ENCODE measurements at places on chromosomes 2 and 18. TPM values are rescaled to one million over a fixed set of nuclear protein-coding genes. Genes with fewer than 3 reads are reported as not detected.
A peak's percentile ranks its signal among the peaks of the same experiment; 100 is the strongest.

GRCh38 chr2:70085711-70086277 lies 1.5 kb upstream of the PCBP1 start:
- peak; percentile 38 for DNase-seq

DNA sequence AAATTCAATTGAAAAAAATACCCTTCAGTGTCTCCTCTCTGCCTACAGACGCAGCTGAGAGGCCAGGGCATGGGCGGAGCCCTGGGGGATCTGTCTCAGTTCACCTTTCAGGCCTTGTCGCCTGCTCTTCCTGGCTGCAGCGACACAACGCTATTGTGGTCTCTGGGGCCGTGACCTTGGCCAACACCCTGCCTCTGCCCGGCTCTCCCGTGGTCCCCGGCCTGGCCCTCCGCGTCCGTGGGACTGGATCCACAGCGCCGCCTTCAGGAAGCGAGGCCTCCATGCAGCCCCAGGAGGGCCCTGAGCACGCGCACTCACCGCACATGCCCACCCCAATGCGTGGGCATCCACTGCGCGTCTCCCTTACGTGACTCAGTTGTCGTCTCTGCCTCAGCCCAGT lies 81.1 kb downstream of the MRPS9 start:
- peak; percentile 15 for DNase-seq

GRCh38 chr2:2909086-2910035 lies 468.3 kb downstream of the EIPR1 start:
- DNase-seq, result no peak

Gene GREB1
- not detected for polyA plus RNA-seq

Gene IL1RL1
- 0.48 TPM for polyA plus RNA-seq

Measured in immature natural killer cell (primary cell).